ENCODE measurements at places on chromosomes 5 and 9.

- no peak for DNase-seq
Measured at GRCh38 chr9:94990897-94991561, 264.5 kb downstream of the AOPEP start.

GRCh38 chr9:98256756-98257155, 1.3 kb upstream of the TBC1D2 start:
- DNase-seq, result no peak

GRCh38 chr5:178204935-178205748, 809 bp downstream of the HNRNPAB start:
- DNase-seq, result peak; percentile 85

GRCh38 chr9:122158202-122158601, 1.4 kb downstream of the NDUFA8 start:
- DNase-seq, result no peak

GRCh38 chr5:173720286-173720952, 104.0 kb upstream of the BOD1 start:
- no peak for DNase-seq

DNA sequence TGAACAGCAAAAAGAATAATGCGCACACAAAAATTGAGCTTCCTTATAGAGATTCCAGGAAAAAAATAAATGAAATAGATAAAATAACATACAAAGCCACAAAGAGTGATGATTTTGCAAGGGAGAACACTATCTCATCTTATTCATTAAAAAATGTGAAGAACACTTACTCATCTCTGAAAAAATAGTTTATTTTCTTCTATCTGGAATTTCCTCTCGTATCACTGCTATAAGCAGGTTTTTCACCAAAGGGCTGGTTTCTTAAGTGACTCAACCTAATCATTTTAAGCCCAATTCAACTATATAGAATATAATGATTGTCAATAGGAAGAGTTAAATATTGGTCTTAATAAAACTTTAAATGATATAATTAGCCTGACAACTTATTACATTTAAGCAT, 504.9 kb downstream of the NR2F1-AS1 start:
- no peak for DNase-seq

DNA sequence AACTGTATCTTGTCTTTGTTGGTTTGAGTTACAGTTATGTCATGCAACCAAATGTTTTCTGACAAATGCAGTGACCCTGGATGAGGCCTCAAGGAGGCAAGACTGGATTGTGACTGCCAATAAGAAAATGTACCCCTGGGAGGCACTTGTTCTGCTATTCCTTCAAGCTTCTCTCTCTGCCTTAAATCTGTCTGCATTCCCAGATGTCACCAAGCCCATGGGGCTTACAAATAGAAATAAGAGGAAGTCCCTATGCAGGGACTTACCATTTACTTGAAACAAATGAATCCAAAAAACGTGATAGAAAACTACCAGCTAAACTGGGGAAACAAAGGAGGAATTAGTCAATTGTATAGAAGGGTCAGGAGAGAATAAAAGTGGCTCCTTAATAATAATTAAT, 8.2 kb upstream of the PARP8 start:
- no peak for DNase-seq

- DNase-seq, result no peak
Measured at GRCh38 chr5:5950658-5951057, 427.7 kb downstream of the MED10 start.

DNA sequence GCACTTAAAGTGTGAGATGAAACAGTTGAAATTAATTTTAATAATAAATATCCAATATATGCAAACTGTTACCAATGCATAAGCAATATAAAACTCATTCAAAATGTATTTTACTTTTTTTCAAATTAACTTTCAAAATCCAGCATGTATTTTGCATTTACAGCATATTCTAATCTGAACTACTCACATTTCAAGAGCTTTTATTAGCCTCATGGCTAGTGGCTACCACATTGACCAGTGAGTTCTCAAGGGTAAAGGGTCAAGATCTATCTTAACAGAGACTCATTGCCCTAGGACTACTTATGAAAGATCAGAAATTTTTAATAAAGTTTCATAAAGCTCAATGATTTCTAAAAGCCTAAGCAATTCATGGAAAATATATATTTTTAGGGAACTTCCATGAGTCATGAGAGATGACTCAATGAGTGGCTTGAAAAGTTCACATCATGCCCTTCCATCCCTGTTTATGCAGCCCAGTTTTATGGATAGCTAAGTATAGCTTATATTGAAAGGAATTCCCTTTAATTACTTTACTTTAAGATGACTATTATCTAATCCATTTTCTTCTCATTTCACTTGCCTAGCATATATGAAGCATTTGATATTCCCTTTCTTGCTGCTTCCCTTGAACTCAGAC, 608.6 kb downstream of the SLCO4C1 start:
- no peak for DNase-seq

DNA sequence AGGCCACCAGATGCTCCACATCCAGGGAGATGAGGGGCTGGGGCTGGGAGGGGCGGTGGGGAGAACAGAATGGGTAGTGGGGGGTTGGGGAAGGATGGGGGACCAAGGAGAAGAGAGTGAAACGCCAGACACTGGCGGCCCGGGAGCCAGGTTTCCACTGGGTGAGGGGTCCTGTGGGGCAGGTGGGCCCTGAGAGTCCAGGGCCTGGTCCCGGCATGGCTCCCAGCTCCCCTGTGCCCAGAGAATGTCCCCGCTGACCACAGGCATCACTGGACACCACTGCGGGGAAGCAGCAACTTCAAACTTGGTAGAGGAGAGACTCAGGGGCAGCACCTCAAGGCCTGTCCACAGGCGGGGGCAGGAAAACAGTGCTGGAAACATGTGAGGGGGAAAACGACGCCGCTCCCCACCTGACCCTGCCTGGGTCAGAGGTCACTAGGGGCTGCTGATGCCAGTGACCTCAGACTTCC, 13.2 kb downstream of the NINJ1 start:
- DNase-seq, result peak; percentile 48

DNA sequence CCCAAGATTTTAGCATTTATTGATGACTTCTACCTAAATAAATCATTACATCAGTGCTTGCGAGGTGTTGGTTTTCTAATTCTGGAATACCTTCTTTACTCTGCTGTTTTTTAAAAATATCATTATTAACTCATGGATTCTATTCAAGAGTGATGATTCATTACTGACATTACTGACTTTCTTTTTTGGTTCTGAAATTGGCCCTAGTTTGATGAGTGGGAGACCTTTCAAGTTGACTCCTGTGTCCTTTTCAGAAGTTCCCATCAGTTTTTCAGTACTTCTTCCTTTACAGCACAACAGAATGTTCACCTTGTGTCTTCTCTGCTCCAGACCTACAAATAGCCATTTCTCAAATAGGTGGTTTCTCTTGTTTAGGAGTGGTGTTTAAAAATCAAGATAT, 114.1 kb downstream of the PCSK5 start:
- DNase-seq, result no peak

GRCh38 chr9:80664327-80665210, 1024.8 kb downstream of the TLE1 start:
- no peak for DNase-seq

DNA sequence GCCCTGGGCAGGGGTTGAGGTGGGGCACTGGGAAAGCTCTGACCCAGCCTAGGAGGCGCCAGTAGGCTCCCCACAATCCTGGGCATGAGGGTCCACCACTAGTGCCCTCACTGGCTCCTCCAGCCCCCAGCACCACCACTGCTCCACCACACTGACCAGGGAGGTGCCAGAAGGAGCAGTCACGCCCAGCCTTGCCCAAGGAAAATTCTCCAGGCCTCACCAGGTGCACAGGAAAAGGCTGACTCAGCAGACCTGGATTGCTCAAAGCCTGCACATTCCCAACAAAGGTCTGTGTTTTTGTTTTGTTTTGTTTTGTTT, 62.9 kb downstream of the ZNF354C start:
- DNase-seq, result peak; percentile 35

DNA sequence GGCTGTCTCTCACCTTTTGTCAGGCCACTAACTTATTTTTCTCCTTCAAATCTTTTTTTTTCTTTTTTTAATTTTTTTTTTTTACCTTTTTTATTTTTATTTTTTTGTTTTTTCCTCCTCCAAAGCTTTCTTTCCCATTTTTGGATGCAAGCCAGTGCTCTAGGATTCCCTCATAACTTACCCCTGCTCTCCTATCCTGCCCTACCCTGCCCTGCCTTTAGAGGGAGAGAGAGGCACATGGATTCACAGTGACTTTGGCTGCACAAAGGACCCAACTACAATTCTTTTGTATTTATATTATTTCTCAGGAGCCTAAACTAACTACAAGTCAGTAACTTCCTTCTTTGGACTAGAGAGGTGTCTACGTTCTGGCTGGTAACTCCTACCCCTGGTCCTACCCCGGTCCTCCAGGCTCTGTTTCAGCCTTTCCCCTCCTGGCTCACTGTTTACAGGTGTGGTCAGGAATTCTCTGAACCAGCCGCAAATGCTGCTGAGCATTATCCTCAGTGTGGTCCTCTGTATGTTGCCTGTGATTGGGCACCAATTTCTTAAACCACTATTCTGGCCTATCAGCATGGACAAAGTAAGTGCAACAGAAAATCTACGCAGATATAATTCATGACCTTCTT, 8.4 kb upstream of the RUSC2 start:
- DNase-seq, result peak; percentile 72

GRCh38 chr5:102682101-102682647, 72.9 kb upstream of the PAM start:
- DNase-seq, result no peak

DNA sequence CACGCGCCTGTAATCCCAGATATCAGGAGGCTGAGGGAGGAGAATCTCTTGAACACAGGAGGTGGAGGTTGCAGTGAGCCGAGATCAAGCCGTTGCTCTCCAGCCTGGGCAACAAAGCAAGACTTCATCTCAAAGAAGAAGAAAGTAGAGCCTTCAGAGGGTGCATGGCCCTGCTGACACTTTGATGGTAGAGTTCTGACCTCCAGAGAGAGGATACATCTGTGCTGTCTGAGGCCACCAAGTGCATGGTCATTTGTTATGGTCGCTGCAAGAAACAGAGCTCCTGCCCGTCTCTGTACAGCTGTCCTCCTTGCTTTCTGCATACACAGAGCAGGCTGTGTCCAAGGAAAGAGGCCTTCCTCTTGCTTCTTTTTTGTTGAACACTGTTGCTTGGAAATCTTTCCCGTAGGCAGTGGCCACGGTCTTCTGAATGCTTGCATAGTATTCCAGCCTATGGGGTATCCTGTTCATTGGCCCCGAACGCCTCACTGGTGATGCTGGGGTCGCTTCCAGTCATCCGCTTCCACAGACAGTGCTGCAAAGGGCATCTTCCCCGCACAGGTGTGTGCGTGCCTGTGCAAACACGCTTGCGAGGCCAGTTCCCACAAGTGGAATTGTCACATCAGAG, 36.8 kb upstream of the UNC5A start:
- DNase-seq, result peak; percentile 38

DNA sequence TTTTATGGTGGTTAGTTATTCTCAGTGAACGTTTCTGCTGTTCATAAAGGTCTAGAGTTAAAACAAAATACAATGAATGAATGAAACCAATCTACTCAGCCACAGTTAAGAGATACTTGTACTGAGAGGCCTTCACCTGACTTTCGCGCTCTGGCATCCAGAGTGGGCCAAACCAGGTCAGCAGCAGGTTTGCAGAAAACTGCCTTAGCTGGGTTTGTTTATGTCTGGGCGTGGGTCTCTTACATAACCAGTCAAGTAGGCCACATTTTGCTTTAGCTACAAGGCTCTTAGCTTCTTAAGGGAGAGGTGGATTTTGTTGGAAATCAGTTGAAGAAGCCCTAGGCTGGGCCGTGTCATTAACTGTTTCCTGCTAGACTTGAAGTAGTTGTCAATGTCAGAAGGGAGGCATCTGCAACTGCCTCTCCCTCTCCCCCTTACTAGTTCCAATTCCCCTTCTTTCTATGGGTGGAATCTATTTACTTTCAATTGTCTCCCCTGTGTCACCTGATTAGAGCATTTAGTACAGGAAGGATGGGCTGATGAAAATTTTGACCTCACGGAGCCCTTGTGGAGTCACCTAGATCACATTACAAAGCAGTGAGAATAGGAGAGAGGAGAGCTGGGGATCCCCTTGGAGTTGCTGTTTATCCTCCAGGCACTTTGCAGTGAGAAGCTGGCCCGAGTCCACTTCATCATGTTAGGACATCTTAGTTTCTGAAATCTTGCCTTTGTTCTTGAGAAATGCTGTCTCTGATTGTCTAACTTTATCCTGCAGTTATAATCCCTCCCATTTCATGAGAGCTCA, 200.5 kb downstream of the ARHGEF28 start:
- no peak for DNase-seq

Data from left lobe of liver (tissue), 2 donors.